ENCODE measurements at places on chromosomes 2 and 18. TPM values are rescaled to one million over a fixed set of nuclear protein-coding genes. Genes with fewer than 3 reads are reported as not detected.

Gene UGT1A8
- not detected for total RNA-seq

Gene PDE1A
- 5.6 TPM for total RNA-seq

Gene NGEF
- total RNA-seq = 6.3 TPM

Gene RAB17
- total RNA-seq = not detected

GRCh38 chr18:42338683-42339082 is 383.6 kb downstream of the PIK3C3 start:
- DNase-seq = no peak

- DNase-seq = no peak
Observed at GRCh38 chr2:104465981-104466380, 387.9 kb upstream of the POU3F3 start.

DNA sequence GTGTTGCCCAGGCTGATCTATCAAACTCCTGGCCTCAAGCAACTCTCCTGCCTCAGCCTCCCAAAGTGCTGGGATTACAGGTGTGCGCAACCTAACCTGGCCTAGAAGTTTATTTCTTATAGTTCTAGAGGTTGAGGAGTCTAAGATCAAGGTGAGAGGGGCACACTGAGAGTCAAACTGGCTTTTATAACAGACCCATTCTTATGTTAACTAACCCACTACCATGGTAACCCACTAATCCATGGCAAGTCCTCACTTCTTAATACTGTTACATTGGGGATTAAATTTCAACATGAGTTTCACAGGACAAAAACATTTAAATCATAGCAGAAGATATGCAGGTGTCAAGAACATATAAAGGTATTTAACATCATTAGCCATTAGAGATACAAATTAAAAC is 50.6 kb downstream of the MDH1 start:
- DNase-seq = no peak

Data from breast epithelium (tissue), 4 donors.